ENCODE measurements at places on chromosomes 11 and 22.

GRCh38 chr11:36729825-36730224 lies 131.8 kb upstream of the RAG2 start:
- DNase-seq, result no peak

GRCh38 chr22:48605856-48606481 lies 1221.7 kb downstream of the BRD1 start:
- DNase-seq, result no peak

- no peak for DNase-seq
Observed at GRCh38 chr11:115894176-115894575, 390.0 kb upstream of the CADM1 start.

DNA sequence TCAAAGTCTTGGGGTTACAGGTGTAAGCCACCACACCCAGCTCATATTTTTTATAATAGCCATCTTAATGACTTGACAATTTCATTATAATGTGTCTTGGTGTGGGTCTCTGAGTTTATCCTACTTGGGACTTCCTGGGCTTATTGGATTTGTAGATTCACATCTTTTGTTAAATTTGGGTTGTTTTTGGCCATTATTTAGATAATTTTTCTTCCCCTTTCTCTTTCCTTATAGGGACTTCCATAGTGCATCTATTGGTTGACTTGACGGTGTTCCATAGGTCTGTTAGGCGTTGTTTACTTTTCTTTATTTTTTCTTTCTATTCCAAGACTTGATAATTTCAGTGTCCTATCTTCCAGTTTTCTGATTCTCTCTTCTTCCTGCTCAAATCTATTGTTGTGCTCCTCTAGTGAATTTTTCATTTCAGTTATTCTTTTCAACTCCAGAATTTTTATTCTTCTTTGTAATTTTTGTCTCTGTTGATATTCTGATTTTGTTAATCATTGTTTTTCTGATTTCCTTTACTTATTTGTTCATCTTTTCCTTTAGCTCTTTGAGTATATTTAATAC lies 45.6 kb downstream of the RRM1 start:
- no peak for DNase-seq

GRCh38 chr22:42743501-42743991 lies 22.9 kb upstream of the A4GALT start:
- peak; percentile 37 for DNase-seq

- no peak for DNase-seq
Observed at GRCh38 chr11:120894202-120894985, 129.5 kb upstream of the TBCEL start.

DNA sequence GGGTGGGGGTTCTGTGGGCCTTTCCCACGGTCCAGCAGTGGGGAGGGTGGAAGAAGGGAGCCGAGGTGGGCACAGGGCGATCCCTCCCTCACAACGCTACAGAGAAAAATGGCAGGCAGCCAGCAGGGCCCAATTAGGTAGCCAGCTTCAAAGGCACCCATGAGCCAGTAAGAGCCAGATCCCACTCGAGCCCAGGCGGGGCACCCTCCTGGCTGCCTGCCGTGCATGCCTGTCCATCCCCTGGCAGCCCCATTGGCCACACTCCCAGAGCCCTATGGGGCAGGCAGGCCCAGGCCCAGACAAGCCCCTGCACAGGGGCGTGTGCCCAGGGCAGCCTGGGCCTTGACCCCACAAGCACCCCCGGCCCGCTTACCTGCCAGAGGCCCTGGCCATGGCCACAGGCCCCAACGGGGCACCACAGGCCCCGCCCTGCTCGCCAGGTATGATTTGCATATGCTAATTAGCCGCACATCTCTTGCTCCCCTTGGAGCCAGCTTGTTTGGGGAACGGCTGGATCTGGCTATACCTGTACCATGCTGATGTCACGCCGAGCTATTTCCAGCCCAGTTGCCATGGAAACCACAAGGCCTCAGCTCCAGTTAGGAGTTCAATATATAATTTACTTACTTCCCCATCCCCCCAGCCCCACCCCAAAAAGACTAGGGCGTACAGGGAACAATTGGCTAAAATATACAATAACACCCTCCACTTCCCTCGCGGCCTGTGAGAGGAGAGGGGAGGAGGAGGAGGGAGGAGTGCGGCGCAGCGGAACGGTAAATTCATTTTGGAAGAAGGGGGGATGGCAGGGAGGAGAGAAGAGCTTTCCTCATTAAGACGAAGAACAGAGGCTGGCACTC lies 47.5 kb upstream of the TCF20 start:
- no peak for DNase-seq

DNA sequence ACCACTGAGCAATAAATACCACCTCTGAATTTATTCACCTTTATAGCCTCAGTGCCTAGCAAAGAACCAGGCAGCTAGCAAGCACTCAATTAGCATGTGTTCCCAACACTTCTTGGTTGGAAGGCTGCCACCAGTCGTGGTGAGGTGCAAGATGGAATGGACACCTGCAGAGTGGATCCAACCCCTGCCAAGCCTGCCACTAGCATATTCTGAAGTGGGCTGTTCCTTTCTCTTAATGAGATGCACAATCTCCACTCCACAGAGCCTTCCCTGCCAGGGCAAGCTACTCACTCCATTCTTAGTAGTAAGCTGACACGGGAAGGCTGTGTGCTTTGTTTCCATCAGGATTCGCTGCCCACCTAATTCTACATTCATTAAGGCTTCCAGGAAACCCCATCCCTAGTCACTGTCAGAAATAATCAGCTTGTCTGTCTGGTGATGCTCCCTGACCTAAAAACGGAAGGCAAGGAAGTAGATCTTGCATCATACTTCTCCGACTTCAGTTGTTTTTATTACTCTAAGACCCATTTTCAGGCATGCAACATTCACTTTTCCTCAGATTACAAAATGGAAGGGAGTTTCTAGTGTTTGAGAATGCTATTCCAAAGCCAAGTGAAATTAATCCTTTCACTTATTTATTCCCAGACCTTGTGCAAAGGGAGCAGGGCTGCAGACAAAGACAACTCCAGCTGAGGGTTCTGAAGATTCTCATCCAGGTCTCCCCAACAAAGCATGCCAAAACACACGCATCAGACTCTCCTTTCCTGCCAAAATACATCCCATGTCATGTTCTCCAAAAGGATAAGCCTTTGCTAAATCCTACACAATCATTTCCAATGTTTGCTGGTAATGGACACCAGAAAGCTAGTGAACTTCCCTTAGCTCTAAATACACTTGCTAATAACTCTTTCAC lies 128.0 kb downstream of the TENM4 start:
- DNase-seq, result no peak

DNA sequence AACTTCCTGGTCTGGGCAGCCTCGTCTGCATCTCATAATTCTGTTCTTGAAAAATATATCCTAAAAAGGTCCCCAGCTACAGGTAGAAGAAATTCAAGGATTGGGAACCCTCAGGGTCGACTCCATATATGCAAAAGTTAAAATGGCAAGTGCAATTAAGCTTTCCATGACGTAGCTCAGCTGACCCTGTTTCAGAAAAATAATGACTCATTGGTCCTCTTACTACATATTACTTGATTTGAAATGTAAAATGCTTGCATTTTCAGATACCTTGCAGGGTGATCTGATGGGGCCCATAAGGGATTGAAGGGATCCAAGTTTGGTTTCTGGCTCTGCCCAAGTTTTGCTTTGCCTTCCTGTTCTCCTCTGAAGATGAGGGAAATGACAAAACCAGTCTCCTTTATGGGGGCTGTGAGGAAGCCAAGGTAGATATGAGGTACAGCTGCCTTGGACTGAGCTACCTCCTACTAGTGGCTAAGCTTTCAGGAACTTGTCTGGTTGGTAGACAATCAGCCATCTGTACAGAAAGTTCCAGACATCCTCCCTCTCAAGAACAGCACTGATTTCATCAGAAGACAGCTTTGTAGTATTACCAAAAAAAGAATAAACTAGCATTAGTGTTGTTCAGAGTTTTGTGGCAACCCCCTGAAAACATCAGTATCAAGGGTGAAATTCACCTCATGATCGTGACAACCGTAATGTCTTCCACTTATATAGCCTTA lies 177.3 kb downstream of the DBX1 start:
- DNase-seq, result no peak

DNA sequence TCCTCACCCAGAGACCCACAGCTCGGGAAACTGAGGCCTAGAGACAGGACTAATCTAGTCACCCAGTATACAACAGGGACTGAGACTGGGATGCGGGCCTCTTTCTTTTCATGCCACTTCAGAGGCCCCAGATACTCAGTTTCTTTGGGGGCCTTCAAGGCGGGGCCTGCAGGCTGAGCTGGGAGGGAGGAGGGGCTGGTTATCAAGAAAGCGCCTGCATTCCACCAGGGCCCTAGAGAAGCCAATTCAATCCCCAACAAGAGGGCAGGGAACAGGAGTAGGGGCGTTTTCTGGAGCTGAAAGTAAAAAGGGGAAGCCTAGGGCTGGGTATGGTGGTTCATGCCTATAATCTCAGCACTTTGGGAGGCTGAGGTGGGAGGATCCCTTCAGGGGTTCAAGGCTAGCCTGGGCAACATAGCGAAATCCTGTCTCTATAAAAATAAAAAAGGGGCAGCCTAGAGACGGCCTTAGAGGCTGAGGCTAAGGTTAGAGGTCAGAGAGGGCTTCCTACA lies 1.6 kb downstream of the ATG2A start:
- no peak for DNase-seq

DNA sequence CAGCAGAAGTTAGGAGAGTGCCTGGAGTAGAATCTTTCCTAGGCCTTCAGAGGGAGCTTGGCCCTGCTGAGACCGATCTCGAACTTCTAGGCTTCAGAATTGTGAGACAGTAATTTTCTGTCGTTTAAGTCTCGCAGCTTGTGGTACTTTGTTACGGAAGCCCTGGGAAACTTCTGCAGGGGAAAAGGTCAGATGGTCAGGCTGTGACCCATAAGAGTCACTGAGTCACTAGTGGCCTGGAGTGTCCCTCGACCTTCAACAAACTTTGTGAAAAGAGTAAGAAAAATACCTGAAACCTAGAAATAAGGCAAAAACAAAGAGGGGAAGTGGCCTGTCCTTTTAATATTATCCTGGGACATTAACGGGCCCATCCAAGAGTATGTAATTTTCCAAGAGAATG lies 34.6 kb downstream of the CSNK2A3 start:
- DNase-seq, result no peak

DNA sequence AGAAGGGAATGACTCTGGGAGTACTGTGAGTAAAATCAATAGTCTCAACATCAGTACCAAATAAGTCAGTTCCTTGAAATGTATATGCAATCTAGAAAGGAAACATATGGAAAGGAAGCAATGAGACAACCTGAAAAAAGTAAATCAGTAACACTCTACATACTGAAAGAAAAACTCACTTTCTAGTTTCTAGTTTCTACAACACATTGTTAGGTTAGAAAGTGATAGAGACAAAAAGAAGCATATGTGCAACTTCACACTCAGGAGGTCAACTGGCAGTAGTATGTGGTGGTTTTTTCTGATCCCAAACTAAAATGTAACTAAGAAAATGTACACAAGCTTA lies 156.5 kb upstream of the SOX6 start:
- DNase-seq, result no peak

- DNase-seq, result no peak
Observed at GRCh38 chr22:24444729-24445466, 17.5 kb downstream of the ADORA2A start.

DNA sequence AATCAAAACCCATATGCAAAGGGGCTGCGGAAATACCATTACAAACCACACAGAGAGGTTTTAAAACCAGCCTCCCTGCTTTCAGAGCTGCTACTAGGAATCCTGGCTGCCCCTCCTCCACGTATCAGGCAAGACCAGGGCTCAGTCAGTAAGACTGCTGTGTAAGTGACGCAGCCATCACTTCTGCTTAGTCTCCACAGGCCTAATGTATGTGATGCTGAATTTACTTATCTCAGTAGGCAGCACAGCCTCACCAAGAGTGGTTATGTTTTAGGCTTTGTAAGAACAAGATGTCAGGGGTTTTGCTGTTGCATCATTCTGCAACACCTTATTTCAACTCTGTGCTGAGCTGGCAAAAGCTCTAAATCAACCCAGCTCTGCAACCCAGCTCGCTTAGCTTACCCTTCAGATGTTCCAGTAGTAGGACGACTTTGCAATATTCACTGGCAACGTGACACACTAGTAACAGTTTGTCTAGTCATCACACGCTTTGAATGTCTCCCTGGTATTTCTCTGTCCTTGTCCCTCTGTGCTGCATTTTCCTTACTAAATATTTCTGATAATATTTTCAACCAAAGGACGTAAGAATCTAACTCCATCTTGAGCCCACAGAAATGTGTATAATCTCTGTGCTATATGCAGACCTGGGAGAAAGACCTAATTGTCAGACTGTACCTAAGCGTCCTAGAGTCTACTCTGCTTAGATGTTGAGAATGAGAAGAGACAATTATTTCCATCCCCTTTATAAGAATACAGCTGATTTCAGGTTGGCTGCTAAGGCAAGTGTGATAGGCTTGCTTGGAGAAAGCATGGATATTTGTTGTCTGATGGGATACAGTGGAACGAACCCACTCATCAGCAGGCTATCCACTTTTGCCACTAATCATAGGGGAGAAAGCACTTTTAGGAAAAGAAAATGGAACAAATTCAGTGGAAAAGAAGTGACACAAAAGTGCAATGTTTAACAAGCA lies 72.2 kb downstream of the LARGE2 start:
- DNase-seq, result peak; percentile 88

GRCh38 chr22:27809700-27810608 lies 8.4 kb upstream of the MN1 start:
- no peak for DNase-seq

DNA sequence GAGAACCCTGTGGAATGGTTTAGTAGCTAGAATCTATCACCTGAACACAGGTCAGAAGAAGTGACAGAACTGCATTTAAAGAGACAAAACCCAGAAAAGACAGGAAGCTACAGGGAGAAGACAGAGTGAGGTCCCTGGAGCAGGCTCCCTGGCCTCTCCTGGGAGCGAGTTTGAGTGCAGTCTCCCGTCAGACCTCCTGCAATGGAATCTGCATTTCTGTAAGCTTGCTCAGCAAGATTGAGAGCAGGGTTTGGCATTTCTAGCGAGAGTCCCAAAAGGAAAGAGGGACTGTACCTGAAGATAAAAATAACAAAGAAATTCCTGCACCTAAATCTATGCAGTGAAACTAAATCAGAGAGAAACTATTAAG lies 74.2 kb downstream of the MORC2 start:
- no peak for DNase-seq

- DNase-seq, result peak; percentile 10
Observed at GRCh38 chr11:14148653-14149273, 186.2 kb downstream of the SPON1 start.

GRCh38 chr11:131246156-131246555 lies 124.3 kb upstream of the NTM start:
- no peak for DNase-seq

DNA sequence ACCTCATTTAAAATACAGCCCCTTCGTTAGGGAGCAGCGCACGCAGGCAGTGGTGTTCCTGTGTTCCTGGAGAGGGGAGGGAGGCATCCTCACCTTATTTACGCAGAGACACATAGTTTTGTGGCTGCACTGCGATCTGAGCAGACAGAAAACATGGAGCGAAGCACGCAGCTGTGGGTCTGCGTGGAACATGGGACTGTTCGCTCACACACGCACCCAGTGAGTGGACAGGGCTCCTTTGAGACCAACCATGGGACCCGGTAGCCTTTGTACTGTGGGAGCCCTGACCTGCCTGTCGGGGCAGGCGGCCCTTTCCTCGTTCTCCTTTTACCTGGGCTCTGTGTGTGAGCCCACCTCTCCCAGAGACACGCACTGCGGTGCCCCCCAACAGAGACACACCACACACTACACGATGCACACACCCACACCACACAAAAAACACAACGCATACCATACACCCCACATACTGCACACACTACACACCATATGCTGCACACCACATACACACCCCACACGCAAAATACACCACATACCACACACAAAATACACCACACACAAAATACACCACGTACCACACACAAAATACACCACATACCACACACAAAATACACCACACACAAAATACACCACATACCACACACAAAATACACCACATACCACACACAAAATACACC lies 1245.7 kb downstream of the BRD1 start:
- DNase-seq, result no peak

GRCh38 chr22:23720855-23721254 lies 30.0 kb downstream of the RGL4 start:
- no peak for DNase-seq

All from SK-N-MC (cell line).